Transverse colon (tissue), 4 donors: ENCODE measurements at places on chromosomes 2 and 18. TPM values are rescaled to one million over a fixed set of nuclear protein-coding genes. Genes with fewer than 3 reads are reported as not detected.

- no peak for DNase-seq
Measured at GRCh38 chr2:184765112-184765895, 167.0 kb downstream of the ZNF804A start.

DNA sequence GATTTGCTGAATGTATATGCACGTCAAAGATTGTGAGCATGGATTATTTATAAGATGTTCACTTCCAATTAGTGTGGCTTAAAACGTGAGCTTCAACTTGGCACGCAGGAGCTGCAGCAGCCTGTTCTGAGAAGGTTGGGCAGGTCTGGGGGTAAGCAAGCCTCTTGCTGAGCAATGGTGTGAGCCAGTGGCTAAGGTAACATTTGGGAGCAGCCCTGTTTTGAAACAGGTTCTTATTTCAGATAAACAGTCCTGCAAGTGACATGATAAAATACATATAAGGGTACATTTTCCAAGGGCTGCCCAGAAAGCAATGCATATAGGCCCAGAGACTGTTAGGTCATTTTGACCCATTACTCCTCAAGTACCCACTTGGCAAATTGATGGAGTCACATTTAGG lies 415.3 kb downstream of the ZNF521 start:
- no peak for DNase-seq

DNA sequence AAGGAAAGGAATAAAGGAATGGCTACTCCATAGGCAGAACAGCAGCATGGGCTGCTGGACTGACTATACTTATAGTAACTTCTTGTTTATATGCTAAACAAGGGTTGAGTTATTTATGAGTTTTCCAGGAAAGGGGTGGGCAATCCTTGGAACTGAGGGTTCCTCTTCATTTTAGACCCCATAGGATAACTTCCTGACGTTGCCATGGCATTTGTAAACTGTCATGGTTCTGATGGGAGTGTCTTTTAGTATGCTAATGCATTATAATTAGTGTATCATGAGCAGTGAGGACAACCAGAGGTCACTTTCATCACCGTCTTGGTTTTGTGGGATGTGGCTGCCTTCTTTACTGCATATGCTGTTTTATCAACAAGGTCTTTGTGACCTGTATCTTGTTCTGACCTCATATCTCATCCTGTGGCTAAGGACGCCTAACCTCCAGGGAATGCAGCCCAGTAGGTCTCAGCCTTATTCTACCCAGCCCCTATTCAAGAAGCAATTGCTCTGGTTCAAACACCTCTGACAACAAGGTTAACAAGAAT lies 98.6 kb upstream of the CABLES1 start:
- no peak for DNase-seq

DNA sequence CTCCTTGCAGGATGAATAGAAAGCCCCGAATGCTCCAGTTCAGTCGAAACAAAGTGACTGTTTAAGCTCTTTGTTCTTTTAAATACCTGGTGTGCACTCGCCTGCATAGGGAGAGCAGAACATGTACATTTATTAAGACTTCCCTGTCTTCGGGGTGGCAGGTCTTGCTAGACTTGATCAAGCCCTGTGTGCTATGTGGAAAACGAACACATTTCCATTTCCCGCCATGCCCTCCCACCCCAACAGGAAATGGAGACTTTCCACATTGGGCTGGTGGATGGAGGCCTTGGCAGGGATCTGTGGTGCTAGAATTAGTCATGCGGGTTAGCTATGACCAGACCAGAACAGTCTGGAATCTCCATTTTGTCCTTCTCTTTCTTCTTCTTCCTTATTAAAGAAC lies 321.0 kb upstream of the THSD7B start:
- DNase-seq = no peak

GRCh38 chr2:71962911-71963694 lies 184.6 kb downstream of the CYP26B1 start:
- no peak for DNase-seq

GRCh38 chr18:13831864-13832508 lies 8.0 kb downstream of the MC5R start:
- DNase-seq = no peak

TMEM169 gene
- total RNA-seq = not detected

TFCP2L1 gene
- total RNA-seq = 52.7 TPM

DNA sequence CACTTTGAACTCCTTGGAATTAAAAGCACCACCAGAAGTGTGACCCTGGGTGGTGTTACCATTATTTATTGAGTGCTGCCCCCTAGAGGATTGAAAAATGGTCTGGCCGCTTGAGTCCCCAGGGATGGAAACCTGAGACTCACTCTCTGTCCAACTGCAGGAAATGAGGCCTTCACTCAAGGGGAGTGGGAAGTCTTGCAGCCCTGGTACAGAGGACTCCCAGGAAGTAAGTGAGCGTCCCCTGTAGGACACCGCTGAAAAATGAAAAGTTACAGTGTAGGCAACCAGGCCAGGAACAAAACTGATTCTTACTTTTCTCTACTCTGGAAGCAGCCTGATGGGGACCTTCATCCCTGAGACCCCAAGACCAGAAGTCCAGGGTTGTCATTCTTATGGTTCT lies 2.2 kb upstream of the NRP2 start:
- DNase-seq = peak; percentile 53

GRCh38 chr2:109284826-109285225 lies 155.8 kb downstream of the SH3RF3 start:
- no peak for DNase-seq

GRCh38 chr2:176443946-176444345 lies 174.7 kb downstream of the MTX2 start:
- no peak for DNase-seq

GRCh38 chr2:2243666-2244065 lies 87.4 kb downstream of the MYT1L start:
- no peak for DNase-seq

GCKR gene
- total RNA-seq = not detected

- DNase-seq = no peak
Measured at GRCh38 chr2:152335726-152336118, 748 bp downstream of the FMNL2 start.

TRIM43 gene
- not detected for total RNA-seq

PROM2 gene
- total RNA-seq = 29.5 TPM

- DNase-seq = no peak
Measured at GRCh38 chr2:217095511-217096205, 235.8 kb upstream of the TNP1 start.

PRKAG3 gene
- total RNA-seq = not detected

GRCh38 chr2:68764806-68765311 lies 30.2 kb downstream of the ARHGAP25 start:
- DNase-seq = no peak

DNA sequence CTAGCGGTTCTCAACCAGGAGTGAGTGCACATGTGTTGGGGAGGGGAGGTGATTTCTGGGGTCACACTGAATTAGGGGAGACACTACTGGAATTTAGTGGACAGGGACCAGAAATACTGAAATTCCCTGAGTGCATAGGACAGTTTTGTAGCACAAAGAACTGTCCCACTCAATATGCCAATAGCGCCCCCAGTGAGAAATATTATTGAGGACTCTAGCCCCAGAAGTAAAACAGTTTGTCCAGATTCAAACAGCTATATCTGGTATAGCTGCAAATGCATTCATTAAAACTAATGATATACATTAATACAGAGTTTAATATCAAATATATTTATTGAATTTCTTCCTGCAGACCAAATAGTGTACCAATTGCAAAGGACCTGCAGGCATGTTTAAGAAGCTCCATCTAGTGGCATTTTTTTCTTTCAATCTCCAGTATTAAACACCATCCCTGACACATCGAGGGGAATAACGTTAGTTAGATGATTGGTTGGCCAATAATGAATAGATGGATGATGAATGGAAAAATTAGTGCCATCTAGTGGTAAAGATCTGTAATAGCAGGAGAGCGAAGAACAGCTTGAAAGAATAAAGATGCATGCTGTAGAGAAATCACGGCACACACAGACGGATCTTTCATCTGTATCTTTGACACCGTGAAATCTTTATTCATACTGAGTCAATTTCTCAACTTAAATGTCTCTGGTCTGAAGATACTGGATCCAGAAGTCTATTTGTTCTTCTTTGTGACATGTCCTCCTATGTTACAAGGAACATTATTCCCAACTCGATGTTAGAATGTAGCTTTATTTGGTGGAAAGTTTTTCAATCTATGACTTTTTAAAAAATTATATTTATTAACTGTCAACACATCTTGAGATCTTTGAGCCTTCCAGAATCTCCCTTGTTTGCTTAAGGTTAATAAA lies 62.5 kb downstream of the DHRS9 start:
- no peak for DNase-seq

DNA sequence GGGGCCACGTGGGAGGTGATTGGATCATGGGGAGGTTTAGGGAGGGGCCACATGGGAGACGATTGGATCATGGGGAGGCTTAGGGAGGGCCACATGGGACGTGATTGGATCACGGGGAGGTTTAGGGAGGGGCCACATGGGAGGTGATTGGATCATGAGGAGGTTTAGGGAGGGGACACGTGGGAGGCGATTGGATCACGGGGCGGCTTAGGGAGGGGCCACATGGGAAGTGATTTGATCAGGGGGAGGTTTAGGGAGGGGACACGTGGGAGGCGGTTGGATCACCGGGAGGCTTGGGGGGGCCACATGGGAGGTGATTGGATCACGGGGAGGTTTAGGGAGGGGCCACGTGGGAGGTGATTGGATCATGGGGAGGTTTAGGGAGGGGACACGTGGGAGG lies 22.5 kb upstream of the SALL3 start:
- DNase-seq = no peak

MTX2 gene
- 23.9 TPM for total RNA-seq

CCDC85A gene
- 1.1 TPM for total RNA-seq

ARHGEF4 gene
- 1.8 TPM for total RNA-seq

- DNase-seq = no peak
Measured at GRCh38 chr2:85356186-85356585, 1.6 kb downstream of the ELMOD3 start.

- DNase-seq = peak; percentile 51
Measured at GRCh38 chr2:108612153-108612513, 77.9 kb downstream of the LIMS1 start.

EDAR gene
- 0.14 TPM for total RNA-seq

NAT8 gene
- total RNA-seq = not detected

DNA sequence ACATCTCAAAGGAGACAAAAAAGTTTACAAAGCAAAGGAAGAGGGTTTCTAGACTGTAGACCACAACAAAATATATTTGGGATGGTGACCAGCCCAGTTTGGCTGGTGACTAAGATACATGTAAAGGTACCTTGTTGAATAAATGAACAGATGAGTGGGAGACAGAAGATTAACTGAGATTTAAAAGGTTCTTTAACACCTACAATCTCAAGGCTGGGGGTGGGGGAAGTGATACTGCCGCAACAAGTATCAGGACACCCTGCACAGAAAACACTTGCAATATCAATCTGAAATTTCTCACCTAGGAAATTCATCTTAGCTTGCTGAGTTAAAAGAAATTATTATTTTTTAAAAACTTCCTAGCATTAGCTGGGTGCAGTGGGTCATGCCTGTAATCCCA lies 8.3 kb downstream of the RNF149 start:
- no peak for DNase-seq

GRCh38 chr2:72210470-72210869 lies 62.8 kb upstream of the CYP26B1 start:
- peak; percentile 9 for DNase-seq

NR4A2 gene
- total RNA-seq = 7.4 TPM
